ENCODE measurements at places on chromosomes 5 and 9.

DNA sequence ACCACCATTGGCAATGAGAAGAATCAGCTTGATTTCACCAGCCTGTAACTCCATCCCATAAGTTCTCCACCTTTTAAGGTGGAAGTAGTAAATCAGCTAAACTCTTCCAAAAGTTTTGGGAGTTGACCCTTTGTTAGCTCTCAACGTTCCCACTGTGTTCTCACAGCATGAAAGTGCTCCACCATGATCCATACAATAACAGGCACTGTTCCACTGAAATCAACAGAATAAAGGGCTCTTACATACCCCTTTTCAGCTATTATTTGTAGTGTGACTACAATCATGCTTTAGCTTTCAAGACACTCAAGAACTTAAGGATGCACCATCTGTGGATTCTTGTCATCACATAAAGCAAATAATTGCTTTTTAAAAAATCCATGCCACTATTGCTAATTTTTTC, 81.6 kb downstream of the PPP2R2B start:
- no peak overlapping the region for H3K4me3 ChIP-seq
- no peak overlapping the region for H3K27ac ChIP-seq
- H3K4me1 ChIP-seq = no peaks in the 10 kb centered on the region
- DNase-seq = no peak
- H3K27me3 ChIP-seq = no peaks in the 10 kb centered on the region
- H3K36me3 ChIP-seq = no peaks in the 10 kb centered on the region

DNA sequence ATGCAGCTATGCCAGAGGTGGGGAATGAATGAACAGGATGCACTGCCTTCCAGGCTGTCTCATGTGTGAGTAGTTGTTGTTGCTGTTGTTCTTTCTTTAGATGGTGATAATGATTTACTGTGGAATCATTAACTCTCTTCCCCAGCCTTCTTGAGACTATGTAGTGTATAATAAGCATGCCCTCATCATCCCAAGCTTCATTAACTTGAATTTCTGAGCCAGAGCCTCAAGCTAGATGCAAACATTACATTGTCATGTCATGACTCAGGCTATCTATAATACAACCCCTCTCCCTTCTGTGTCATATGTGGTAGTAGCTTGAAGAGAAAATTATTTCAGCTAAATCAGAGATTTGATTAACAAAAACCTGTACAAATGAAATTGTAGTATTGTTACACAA, 10.0 kb upstream of the ADAMTSL1 start:
- DNase-seq = no peak
- H3K4me1 ChIP-seq = no peaks in the 10 kb centered on the region
- no peaks in the 10 kb centered on the region for H3K36me3 ChIP-seq
- H3K27me3 ChIP-seq = no peaks in the 10 kb centered on the region
- H3K4me3 ChIP-seq = no peak overlapping the region
- H3K27ac ChIP-seq = no peak overlapping the region

DNA sequence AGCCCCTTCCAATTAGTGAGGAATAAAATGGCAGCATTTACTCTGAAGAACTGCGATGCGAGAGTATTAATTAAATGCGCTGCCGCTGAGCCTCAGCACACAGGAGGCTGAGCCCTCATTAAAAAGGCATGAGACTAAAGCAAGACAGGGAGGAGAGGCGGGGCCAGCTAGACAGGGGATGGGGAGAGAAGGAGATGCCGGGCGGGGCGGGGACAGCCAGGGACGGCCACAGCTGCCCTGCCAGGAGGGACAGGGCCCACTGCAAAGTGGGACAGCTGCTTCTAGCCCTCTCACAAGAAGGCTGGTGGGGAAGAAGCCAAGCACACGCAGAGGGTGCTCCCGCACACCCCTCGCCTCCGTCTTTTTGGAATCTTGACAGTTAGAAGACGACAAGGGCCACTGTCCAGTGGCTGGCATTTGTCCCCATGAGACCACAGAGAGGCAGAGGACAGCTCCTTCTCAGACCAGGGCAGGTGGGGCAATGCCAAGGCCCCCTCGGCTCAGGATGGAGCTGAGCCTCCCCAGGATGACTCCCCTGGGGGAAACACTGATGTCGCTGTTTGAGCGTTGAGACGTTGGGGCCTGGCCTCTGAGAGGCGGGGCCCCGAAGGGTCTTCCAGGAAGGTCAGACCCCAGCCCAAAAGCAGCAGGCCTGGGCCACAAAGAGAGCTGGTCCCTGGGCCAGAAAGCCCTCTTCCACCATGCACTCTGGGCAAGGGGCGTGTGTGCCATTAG, 26.9 kb downstream of the ADAMTS2 start:
- no peaks in the 10 kb centered on the region for H3K27me3 ChIP-seq
- no peak overlapping the region for H3K4me3 ChIP-seq
- no peaks in the 10 kb centered on the region for H3K4me1 ChIP-seq
- H3K27ac ChIP-seq = no peak overlapping the region
- DNase-seq = no peak

DNA sequence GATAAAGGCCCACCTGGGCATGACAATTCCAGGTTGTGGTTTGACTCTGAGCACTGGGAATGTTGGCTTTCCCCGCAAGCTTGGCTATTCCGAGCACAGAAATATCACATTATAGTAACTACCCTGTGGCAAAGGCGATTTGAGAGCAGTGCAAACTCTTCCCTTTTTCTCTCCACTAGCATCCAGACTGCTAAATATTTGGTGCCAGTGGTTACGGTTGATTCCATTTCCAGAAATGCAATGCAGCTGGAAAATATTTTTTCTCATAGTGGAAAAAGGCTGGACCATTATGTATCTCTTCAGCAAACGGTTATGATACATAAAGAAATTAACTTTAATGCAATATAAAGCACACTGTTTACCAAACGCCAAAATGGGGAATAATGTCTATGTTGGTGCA, 158.0 kb downstream of the ENC1 start:
- no peak overlapping the region for H3K4me3 ChIP-seq
- no peaks in the 10 kb centered on the region for H3K36me3 ChIP-seq
- no peak overlapping the region for H3K27ac ChIP-seq
- H3K4me1 ChIP-seq = no peaks in the 10 kb centered on the region
- H3K27me3 ChIP-seq = no peaks in the 10 kb centered on the region
- DNase-seq = no peak

DNA sequence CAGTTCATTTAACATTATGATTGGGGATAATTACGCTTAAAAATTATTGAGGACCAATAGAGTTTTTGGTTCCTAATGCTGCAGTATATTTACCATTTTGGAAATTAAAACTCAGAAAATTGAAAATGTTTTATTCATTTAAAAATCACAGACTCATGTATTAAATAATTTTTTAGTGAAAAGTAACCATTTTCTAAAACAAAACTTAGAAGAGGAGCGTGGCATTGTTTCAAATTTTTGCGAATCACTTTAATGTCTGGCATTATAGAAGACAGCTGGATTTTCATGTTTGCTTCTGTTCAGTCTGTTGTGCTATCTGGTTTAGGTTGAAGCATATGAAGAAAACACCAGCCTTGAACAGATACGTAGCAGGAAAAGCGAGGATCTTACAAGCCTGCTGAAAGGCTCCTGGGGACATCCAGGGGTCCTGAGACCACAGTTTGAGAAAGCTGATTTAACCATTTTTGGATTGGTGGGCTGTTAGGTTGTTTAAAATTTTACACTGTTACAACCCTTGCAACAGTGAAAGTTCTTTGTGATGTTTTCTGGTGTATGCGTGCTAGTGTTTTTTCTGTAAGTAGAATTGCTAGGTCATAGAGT, 1.6 kb downstream of the ZFYVE16 start:
- H3K4me3 ChIP-seq = no peak overlapping the region
- H3K36me3 ChIP-seq = no peaks in the 10 kb centered on the region
- H3K4me1 ChIP-seq = peaks cover 15% of the 10 kb centered on the region
- no peak for DNase-seq

Data from CD4-positive, alpha-beta T cell (primary cell).